ENCODE measurements at places on chromosomes 2 and 18.

- no peak for DNase-seq
Observed at GRCh38 chr2:39506215-39506614, 69.1 kb upstream of the MAP4K3 start.

GRCh38 chr2:97761192-97761591 is 47.8 kb downstream of the ZAP70 start:
- DNase-seq: no peak

- DNase-seq: no peak
Observed at GRCh38 chr2:47067788-47068407, 87.2 kb downstream of the STPG4 start.

- DNase-seq: no peak
Observed at GRCh38 chr2:186913870-186914269, 64.9 kb upstream of the ZSWIM2 start.

DNA sequence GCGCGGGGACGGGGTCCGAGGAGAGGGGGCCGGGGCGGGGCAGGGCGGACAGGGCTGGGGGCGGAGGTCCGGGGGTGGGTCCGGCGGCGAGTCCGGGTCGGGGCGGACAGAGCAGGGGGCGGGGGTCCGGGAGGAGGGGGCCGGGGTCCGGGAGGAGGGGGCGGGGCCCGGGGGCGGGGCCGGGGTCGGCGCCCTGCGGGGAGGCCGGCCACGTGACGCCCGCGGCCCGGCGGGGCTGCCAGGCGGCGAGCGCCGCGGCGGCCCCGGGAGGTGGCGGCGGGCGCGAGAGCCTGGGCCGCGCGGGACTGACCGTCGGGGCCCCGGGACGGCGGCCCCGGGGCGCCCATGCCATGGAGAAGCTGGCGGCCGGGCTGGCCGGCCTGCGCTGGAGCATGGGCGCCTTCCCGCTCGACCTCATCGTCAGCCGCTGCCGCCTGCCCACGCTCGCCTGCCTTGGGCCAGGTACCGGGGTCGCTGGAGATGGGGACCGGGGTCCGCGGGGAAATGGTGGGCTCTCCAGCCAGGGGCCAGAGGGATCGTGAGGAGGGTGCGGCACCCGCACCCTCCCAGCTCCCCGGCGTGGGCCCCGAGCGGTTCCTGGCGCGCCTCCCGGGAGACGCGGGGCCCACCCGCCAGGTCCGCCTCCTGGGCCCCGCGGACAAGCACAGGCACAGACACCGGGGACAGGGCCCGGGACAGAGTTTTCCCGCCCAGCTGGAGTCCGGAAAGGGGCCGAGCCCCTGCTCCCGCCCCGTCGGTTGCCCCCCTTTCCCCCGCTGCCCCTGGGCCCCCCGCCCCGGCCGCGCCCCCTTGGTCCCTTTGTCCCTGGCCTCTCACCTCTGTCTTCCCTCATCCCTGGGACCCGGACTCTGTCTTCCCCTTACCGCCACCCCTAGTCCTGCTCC is at the start of gene GAREM2:
Gene GAREM2 (plus strand): TSS at position 218 of the 905 bp plus-strand sequence. CDS start 133 bp downstream, at position 351.
- no peak for DNase-seq

DNA sequence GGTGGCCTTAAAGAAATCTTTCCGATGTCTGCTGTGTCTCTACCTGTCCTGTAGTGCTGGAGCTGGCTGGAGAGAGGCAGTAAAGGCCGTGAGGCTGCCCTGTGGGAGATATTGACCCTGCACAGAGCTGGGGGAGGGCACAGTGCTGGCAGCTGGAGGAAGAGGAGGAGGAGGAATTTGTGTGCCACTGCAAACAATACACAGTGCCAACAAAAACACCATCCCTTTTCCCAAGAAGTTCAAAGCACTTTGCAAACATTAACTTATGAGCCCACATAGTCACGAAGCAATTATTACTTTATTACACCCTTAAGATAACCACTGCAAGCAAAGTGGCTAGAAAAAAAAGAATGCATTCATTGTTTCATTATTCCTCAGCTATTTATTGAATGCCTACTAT is 45.0 kb upstream of the CYTIP start:
- DNase-seq: no peak

DNA sequence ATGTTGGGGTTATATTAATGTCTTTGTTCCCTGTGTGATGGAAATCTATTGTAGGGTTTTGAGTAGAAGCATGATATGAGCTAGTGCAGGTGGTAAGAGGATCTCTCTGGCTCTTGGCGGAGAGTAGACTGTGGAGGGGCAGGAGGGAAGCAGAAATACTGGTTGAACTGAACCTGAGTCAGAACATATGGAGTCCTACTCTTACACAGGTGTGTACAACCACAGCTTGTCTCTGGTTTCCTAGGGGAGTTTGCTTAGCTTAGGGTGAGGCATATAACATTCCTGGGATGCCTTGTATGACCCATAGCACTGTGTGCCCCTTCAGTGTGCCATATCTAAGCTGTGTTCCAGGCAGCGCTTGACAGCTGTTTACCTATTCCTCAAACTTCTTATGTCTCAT is 97.3 kb upstream of the GCFC2 start:
- DNase-seq: no peak

DNA sequence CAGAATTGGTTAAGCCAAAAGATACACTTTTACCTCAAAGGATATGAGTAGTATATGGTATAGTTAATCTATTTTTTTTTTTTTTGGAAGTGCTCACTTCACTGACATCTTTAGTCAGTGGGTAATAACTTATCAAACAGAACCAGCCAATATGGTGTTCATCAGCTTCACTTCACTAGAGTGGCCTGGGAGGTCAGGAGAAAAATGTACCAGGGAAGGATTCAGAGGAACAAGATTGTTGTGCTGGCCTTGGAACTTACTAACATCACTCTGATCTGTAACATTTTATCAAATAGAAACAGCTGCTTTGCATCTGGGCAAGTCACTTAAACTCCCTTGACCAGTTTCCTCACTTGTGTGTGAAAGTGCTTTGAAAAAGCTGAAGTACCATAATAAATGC is 962.7 kb downstream of the BCL11A start:
- no peak for DNase-seq

- no peak for DNase-seq
Observed at GRCh38 chr2:47056374-47056773, 98.7 kb downstream of the STPG4 start.

- no peak for DNase-seq
Observed at GRCh38 chr18:72868585-72869225, 918 bp upstream of the NETO1 start.

- DNase-seq: no peak
Observed at GRCh38 chr2:11158916-11159573, 3.8 kb downstream of the SLC66A3 start.

DNA sequence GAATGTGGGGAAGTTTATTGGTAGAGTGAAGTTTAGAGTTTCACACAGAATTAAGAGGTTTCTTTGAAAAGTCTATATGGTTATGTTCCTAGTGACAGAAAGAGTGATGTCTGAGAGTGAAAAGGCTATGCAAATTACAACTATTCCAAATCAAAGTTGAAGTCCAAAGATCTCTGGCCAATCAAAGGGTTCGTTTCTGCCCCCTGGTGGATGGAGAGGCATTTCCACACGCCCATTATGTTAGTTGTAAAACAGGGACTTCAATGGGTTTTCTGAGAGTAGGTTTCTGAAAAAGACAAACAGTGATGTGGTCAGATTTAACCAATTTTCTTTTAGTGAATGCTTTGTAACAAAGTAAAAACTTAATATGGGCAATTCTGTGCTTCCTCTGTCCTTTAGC is 441.5 kb upstream of the POU3F3 start:
- DNase-seq: no peak

- DNase-seq: no peak
Observed at GRCh38 chr18:22709288-22710060, 223.7 kb upstream of the RBBP8 start.

- DNase-seq: no peak
Observed at GRCh38 chr2:134788417-134788816, 50.0 kb upstream of the ACMSD start.

GRCh38 chr2:48015421-48015820 is 109.1 kb upstream of the FBXO11 start:
- DNase-seq: no peak

- DNase-seq: no peak
Observed at GRCh38 chr2:4891394-4891793, 800.8 kb upstream of the SOX11 start.

DNA sequence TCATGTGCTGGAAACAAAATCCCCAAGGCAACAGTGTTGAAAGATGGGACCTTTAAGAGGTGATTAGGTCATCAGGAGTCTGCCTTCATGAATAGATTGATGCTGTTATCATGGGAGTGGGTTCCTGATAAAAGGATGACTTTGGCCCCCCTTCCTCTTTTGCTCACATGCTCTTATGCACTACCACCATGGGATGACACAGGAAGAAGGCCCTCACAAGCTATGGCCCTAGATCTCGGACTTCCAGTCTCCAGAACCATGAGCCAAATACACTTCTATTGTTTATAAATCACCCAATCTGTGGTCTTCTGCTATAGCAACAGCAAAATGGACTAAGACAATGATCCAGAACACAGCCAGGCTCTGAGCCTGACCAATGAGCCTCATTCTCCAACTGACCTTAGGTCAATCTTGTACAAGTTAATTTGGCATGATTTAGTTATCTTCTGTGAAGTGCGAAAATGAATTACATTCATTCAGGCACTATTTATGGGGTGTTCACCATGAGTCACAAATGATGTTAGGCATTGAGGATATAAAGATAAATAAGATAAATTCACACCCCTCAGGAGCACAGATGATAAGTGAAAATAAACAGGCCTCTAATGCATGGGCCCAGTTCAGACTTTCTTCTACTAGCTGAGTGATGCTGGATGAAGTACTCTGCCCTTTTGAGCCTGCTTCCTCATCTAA is 37.7 kb upstream of the NT5C1B start:
- no peak for DNase-seq

DNA sequence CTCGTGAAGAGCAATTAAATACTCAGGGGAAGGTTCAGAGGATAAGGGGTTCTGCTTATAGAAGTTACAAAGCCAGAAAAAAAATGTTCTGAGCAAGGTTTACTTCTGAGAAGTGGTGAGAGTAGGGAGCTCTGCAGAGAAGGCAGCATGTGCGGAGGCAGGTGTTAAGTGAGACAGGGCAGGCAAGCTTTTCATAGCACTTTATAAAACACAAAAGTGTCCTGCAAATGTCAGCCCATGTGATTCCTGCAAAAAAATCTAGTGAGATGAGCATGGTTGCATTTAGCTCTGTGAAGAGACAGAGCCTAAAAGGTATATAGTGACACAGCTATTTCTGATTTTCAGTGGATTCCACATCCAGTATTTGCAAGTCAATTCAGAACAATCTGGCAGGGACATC is 223.8 kb upstream of the SYT4 start:
- DNase-seq: no peak

DNA sequence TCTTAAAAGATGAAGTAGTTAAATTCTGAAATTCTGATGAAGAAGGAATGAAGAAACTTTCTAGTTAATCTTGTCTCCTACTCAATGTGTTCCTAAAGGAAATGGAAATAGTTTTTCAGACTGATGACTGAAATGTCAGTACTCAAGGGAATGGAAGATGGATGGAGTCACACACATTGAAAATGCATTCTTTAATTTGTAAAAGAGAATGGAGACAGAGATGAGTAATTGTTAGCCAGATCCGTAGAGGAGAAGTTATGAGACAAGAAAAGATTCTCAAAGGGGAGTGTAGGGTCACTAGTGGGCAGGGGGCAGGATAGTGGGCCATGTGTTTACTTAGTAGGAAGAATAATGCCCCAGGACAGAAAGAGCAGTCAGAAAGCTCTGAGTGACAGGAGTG is 13.3 kb downstream of the ZSWIM2 start:
- no peak for DNase-seq

DNA sequence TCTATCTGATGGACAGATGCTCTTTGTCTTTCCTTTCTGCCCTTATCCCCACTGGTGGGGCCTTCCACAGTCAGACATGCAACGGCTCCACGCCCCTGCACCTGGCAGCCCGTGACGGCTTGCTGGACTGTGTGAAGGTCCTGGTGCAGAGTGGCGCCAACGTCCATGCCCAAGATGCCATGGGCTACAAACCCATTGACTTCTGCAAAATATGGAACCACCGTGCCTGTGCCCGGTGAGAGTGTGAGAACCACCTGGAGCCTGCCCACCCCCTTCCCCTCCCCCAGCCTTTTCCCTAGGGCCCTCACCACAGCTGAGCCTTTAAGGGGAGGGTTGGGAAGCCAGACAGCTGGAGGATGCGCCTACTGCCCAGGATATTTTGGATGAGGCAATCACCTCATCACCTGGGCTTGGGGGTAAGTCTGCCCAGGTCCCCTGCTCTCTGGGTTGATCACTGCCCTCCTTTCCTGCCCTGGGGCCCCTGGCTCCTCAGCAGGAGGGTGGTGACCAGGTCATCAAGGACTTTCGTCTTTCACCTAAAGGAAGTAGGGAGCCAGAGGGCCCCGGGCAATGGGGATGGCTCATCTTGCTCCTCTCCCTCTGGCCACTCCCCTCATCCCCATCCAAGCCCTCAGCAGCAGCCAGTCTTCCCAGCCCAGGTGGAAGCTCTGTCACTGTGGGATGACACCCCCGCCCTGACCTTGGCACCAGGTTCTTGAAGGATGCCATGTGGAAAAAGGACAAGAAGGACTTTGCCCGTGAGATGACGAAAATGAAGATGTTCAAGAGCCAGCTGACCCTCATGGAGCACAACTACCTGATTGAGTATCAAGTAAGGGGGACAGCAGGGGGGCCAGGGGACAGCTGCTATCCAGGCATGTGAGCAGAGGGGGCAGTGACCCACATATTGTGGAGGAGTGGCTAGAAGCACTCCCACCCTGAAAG is 3.7 kb downstream of the ANKRD53 start:
- DNase-seq: no peak
